Activated naive CD4-positive, alpha-beta T cell treated with Interleukin-2 at 50 U/mL for 16 hours (primary cell): ENCODE measurements at places on chromosomes 12 and 14.

DNA sequence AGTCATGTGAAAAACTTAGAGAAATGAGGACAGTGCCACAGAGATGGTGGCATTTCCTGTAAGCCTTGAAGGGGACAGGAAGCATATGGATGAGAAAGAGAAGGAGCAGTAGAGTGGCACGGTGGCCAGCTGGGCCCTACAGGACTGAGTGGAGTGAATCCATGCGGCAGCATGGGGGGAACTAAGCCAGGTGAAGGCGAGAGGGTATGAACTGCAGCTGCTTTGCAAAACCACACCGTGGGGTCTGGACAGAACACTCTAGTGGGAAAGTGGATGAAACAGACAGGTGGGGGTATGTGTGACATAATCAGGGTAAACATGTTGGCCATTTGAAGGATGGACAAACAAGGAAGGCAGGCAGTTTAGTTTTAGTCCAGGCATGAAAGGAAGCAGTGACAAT lies 10.4 kb upstream of the SYCP3 start:
- no peak for DNase-seq

GRCh38 chr14:60482743-60483142 lies 3.1 kb downstream of the C14orf39 start:
- no peak for DNase-seq

DNA sequence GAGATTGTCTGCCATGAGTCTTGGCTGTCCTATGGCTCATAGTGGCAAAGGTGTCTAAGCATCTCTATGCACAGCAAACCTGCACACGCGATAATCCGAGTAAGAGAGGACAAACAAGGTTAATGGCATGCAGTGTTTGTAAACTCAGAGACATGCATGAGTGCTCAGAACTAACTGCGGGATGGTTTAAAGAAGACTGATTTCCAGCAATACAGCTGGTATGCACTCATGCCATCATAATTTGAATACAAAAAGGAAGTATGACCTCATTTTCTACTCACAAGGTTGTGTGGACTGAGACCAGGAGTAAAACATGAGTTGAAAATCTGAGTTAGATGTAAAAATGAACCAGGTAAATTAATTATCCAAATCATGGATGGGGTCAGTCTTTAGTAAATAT lies 16.6 kb upstream of the TCP11L2 start:
- DNase-seq = no peak

- peak; percentile 84 for DNase-seq
These were observed 51.6 kb downstream of the PLEKHG3 start for GRCh38 chr14:64755781-64756221.

DNA sequence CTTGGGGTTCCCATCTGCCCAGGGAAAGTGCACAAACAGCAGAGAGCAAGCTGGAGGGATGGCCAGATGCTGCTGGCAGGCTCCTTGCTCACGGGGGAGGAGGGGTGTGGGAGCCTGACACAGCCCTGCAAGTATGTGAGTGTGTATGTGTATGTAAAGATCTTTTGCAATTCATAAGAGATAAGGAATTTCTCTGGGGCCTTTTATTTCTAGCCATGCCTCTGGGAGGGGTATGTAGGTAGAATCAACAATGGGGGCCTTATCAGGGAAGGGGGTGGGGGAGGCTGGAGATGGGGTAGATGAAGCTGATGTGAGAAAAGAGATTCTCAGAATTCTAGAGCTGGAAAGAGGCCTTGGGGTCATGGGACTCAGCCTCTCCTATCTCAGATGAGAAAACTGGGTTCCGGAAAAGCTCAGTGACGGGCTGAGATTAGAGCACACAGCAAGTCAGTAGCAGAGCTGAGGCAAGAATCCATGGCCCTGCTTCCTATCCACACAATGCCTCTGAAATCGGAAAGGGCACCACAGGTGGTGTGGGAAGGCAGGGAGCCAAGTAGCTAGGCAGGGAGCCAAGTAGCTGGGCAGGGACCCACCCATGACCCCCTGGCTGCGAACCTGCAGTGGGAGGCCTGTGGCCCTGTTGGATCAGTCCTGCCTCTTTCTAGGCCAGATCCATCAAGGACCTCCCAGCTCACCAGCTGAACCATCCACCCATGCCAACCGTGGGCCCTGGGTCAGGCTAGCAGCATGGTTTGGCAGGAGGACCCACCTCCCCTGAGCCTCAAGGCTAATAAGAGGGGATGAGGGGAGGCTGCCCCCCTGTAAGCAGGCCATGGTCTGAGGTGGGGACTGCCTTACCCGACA lies 54.7 kb downstream of the PLEKHG3 start:
- no peak for DNase-seq

DNA sequence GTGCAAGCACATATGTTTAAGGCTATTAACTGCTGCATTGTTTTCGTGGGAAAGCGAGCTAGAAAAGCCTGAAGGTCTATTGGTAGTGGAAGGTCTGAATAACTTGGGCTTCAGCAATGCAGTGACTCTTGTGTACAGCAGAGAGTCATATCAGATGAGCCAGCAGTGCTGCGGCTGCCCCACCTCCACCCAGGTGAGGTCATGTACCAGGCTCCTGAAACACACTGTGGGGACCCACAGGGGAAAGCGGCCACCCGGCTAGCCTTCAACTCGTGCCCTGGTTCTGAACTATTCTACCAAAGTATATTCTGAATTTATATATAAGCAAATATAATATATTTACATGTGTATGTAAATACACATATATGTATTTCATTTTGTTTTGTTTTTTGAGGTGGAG lies 12.7 kb upstream of the RAN start:
- DNase-seq = no peak

DNA sequence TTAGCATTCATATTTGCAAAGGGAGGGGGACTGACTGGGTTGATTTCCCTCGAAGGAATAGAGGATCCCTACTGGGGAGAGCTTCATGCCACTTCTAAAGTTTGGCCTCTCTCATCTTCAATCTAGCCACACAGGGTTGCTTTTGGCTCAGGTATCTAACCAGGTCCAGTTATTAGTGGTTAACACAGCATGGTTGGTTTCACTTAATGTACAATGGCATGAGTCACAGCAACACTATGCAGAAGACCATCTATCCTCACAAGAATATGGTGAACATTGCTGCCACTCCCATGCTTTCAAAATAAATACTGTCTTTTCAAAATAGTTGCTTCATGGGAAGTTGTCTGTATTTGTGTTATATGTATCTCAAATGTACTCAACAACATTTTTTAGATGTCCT lies 6.6 kb upstream of the RAB3IP start:
- DNase-seq = no peak

DNA sequence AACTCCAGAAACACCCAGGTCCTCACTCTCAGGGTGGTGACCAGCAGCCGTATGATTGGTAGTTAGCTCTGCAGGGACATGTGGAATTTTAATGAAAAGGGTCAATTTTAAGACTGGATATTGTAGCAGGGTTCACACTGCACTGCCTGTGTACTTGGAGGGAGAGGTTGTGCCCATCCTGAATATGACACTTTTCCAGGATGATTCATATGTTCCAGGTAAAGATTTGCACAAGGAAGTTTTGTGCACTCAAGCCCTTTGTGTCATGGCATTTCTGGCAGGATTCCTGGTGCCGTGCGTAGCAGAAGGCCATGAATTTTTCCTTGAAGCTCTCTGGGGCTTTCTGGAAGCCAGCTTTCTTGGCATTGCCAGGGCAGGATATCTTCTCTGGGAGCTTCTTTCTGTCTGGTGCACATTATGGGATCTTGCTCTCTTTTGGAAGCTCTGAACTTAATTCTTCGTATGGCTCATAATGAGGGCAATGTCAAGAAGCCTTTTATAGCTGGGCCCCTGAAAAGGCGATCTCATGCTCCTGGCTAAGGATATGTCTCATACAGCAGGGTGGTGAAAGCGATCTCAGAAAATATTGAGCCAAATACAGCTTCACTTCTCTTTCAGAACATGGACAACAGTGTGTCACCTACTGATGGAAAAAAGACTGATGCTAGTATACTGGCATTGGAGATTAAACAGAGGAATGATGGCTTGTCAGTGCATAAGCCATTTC lies 1133.9 kb downstream of the AACS start:
- no peak for DNase-seq

- DNase-seq = no peak
These were observed 1822.9 kb upstream of the FLRT2 start for GRCh38 chr14:83707056-83707455.

DNA sequence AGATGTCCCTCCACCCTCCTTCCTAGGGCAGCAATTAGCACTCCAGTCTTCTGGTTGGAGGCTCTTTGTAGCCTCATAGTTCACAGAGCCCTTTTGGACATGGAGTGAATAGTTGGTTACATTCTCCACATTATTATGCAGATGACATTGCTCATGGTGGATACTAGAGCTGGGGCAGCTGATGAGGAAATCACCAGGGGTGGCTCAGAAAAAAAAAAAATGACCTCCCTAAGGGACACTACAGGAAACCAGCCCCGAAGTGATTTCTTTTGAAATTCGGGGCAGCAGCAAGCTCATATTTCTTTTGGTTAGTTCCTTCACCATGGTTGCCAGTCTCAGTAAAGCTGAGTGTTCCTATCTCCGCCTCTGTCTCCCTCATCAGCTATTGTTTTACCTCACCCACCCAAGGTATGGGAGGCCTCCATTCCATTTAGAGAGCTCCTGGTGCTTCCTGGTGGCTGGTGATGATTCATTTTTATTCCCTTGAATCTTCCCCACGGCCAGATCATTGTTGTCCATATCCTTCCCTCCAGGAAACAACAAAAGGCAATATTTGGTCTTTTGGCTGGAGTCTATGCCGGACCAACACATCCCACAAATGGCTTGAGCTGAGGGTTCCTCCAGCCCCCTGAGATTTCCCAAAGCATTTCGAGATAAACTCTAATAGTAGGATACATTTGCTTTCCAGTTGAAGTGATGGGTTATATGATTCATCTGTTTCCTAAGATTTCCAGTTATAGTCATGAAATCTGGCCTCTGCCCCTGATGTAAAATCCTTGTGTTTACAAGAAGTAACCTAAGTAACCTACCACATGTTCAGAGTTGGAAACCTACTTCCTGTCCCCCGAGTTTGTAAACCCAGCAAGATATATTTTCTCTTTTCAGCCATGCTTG lies 56.2 kb upstream of the NID2 start:
- no peak for DNase-seq
